ENCODE measurements at places on chromosomes 13 and 19.
A peak's percentile ranks its signal among the peaks of the same experiment; 100 is the strongest.

GRCh38 chr13:59172076-59172475 is 991.7 kb downstream of the DIAPH3 start:
- DNase-seq: no peak

DNA sequence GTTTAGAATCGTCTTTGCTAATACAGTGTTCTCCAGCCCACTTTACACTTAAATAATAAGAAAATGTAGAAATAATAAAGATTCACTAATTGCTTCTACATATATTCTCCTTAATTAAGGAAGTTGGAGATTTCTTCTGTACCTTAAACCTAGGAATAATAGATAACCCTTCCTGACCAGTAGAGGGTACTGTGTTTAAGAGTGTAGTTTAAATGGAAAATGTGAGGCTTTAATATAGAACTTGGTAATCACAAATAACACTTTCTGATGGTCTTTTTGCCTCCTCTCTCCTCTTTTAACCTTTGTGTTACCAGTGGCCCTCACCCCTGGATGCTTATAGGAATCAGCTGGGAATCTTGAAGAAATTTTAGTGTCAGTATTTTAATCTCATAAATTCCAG is 20.7 kb downstream of the POMP start:
- peak; percentile 24 for DNase-seq

DNA sequence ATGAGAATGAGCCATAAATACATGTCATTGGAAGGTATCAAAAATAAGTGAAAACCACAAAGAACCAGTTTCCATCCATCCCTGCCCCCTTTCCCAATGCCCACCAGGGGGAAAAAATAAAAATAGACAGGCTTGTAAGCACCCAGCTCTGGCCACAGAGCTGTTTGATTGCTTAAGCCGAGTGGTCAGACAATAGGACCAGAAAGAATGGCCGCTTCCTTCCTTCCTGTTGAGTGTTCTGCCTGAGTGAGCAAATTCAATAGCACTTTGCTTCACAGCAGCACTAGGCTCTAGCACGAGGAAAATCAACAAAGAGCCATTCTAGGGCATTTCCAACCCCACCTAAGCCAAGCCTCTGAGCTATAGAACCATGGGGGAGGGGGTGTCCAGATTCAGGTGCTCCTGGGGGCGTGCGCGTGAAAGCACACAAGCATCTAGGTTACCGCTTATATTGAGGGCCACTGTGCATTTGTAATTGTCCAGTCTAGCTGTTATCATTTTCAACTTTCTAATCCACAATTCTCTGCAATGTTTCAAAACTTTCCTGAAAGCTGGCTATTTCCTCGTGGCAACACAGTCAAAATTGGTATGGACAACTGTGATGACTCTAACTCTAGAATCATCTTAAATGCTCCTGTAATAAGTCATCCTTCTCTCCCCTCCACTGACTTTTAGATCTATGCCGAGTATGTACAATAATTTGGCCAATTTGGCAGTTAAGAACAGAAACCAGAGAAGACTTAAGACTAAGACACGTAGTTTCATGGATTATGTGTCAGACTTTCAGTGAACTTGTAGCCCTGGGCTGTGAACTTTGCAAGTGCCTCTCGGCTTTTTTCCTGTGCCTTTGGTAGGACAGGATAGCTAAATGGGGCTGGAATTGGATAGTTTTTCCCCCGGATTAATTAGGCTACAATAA is 64.3 kb downstream of the SPRY2 start:
- peak; percentile 2 for DNase-seq

DNA sequence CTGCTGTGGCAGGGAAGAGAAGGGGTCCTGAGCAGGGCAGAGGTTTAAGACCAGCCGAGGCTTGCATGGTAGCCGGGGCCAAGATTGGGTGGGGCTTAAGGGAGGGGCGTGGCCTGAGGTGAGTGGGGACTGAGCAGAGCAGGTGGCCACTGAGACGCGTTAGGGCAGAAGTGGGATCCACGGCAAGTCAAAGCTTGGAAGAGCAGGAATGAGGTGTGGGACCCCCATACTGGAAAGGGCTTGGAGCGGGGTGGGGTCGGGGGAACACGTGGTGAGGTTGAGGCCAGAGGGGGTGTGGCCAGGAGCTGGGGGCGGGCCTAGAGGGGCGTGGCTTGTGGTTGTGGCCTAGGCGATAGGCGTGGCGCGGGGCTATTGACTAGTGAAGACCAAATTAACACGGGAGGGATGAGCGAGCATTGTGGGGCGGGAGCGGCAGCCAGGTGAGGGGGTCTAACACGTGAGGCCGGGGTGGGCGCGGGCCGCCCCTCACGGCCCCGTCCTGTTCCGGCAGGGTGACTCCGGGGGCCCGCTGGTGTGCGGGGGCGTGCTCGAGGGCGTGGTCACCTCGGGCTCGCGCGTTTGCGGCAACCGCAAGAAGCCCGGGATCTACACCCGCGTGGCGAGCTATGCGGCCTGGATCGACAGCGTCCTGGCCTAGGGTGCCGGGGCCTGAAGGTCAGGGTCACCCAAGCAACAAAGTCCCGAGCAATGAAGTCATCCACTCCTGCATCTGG is 3.3 kb downstream of the CFD start:
- no peak for DNase-seq

GRCh38 chr19:11355160-11356073 is at the start of gene PLPPR2:
Gene PLPPR2, plus strand, starts transcription at chr19:11355432. Its CDS starts 2,242 bp downstream, at chr19:11357674.
- peak; percentile 62 for DNase-seq

Data from H4 (cell line).